ENCODE measurements at places on chromosomes 5 and 9.

- no peak for DNase-seq
Observed at GRCh38 chr5:138574744-138575193, 432 bp downstream of the HSPA9 start.

- DNase-seq = no peak
Observed at GRCh38 chr9:9997585-9997984, 615.2 kb downstream of the PTPRD start.

DNA sequence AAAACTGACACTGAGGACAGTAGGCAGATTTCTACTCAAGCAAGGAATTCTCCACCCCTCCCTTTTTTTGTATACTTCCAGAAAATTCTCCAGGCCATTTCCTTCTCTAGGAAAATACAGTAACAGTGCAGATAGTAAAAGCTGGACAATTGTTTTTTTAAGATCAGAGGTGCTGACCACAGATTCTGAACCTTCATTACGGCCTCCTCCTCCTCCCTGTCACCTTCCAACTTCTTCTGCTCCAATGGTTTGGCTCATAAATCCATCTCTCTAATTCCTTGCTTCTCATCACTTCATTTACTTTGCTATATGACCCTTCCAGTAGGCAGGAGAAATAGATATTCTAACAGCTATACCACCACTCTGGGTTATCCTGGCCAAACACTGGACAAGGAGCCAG lies 220.6 kb downstream of the FBN2 start:
- peak; percentile 7 for DNase-seq

- peak; percentile 69 for DNase-seq
Observed at GRCh38 chr9:91775011-91775707, 174.9 kb downstream of the ROR2 start.

DNA sequence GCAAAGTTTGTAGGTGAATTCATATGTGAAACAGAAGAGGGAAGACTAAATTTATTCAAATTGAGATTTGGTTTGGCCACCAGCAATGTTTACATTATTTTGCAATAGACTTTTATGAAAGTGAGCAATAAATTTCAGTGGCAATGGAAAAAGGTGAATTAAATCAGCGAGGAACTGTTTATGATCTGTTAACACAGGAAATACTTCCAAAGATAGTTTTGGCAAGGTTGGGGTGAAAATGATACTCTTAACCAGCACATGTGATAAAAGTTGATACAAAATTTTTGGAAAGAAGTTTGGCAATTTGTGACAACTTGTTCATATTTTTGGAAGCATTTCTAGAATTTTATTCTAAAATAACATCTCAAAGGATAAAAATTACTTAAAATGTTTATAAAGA lies 119.8 kb downstream of the ARHGEF28 start:
- DNase-seq = no peak

- DNase-seq = no peak
Observed at GRCh38 chr5:33457126-33457525, 16.4 kb downstream of the TARS1 start.

DNA sequence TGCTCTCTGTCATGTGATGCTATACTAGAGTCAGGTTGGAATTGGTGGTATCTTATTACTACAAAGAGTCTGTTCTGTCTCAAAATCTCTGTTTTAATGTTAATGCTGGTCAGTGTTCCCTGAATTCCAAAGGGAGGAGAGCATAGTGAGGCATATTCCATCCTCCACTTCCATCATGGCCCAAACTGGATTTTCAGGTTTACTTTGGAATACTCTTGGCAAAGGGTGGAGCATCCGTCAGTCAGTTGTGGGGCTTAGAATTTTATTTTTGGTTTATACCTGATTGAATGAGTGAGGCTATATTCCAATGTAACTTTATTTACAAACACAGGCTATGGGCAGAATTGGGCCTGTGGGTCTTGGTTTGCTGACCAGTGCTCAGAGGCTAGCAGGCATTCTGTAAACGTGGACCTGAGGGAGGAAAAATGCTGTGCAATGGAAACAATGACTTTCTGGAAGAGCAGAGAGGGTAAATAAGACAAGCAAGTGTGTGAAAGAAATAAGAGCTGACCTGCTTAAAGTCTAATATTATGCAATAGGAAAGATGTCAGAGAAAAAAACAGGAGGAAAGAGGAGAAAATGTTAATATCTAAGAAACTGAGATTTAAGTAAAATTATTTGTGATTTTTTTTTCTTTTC lies 106.2 kb upstream of the CLINT1 start:
- DNase-seq = no peak

GRCh38 chr5:164563370-164563769 lies 1058.0 kb downstream of the MAT2B start:
- no peak for DNase-seq

GRCh38 chr9:136323371-136323789 lies 4.0 kb upstream of the GPSM1 start:
- no peak for DNase-seq

DNA sequence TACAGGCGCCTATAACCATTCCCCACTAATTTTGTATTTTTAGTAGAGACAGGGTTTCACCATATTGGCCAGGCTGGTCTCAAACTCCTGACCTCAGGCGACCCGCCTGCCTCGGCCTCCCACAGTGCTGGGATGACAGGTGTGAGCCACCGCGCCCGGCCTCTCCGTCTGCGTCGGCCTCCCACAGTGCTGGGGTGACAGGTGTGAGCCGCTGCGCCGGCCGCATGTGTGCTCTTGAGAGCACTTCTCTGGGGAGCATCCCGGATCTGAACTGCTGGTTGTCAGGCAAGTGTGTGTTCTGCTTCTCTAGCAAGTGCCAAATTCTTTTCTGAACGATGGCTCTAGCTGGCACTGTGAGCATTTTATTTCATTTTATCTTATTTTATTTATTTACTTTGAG lies 3.7 kb upstream of the ENTPD2 start:
- DNase-seq = no peak

DNA sequence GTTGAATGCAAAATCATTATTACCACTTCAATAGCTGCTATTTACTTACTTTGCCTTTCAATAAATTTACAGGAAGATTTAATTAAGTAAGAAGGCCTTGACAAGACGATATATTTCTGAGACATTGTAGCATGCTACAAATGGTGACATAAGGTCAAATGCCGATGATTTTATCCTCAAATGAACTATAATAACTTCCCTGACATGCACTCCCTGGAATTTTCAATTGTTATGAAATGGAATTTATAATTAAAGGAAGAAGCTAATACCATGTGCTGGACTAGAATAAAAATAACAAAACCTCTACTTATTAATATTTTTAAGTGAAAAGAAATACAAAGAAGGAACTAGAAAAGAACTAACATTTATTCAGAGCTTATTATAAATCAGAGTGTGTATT lies 30.2 kb upstream of the ITGA1 start:
- no peak for DNase-seq

Measured in right kidney (tissue), 9 donors.